ENCODE measurements at places on chromosomes 16 and 17. TPM values are rescaled to one million over a fixed set of nuclear protein-coding genes. Genes with fewer than 3 reads are reported as not detected.

KRTAP2-1 gene
- not detected for total RNA-seq

ADGRG3 gene
- not detected for total RNA-seq

RNF40 gene
- total RNA-seq: 114 TPM

MYL4 gene
- not detected for total RNA-seq

MTHFSD gene
- total RNA-seq: 37.9 TPM

KRT23 gene
- not detected for total RNA-seq

VASN gene
- total RNA-seq: 0.30 TPM

KREMEN2 gene
- not detected for total RNA-seq

AGRP gene
- not detected for total RNA-seq

ACAP1 gene
- 450 TPM for total RNA-seq

ZFP3 gene
- 12.7 TPM for total RNA-seq

CCL14 gene
- not detected for total RNA-seq

Data from naive thymus-derived CD8-positive, alpha-beta T cell (primary cell).